ENCODE measurements at places on chromosomes 11 and 22.

DNA sequence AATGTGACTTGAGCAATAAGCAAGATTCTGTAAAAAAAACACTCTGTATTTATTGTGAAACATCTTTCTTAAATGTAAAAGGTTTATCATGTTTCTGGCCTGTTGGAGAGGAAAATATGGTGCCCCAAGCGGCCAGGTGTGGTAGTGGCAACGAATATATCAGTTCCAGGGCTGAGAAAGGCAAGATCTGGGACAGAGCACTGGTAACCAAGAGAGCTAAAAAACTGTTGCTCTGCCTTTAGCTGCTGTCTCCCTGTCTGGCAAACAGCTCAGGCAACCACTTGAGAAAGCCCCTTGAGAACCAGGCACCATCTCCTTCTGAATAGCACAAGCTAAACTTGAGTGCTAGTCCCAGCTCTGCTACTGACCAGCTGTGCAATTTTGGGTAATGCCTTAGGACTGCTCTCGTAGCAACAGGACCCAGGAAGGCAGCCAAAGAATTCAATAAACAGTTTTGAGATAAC, 129.9 kb downstream of the KCNC1 start:
- DNase-seq, result no peak

DNA sequence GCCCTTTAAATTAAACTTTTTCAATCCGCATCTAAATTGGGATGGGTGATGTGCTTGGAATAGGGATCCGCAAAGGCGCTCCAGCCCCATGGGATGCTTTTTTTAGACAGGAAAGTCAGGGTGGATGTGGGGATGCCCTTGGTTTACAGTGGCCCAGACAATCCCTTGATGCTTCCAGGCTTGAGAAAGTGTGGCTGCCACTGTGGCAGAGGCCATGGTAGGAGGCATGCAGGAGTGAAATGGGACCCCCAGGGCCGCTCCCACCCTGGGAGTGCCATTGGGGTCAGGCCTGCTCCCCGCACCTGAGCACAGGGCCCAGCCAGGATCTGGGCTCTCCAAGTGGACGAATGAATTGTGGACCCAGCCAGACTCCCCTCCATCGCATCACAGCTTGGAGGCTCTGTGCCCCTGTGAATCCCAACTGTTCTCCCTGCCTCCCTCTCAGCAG, 75.8 kb downstream of the COMMD9 start:
- DNase-seq, result no peak

DNA sequence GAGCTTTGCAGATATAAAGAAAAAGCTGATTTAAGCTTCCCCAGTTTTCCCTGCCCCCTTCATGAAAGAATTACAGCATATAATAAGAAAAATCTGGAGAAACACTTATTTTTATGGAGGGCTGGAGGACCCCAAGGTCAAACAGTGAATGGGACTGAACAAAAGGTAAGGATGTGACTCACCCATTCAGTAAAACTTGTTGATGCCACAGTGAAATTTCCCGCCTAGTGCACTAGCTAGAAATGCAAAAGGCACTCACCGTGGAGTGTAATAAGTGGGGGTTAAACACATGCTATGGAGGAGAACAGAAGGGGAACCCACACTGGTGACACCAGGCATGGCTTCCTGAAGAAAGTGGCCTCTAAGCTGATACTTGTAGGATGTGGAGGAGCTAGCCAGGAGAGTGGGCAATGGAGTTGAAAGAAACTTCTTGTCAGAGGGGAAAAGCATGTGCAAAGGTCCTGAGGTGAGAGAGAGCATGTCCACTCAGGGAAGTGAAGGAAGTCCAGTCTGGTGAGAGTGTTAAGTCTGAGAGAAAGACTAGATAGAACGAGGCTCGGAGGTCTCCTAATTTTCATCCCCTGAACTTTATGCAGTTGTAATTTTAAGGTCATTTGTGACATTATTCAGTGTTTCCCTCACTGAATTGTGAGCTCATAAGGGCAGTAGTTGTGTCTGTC, 77.1 kb downstream of the MIAT start:
- DNase-seq, result no peak

GRCh38 chr22:19359554-19360299, 68.2 kb upstream of the CLTCL1 start:
- no peak for DNase-seq

DNA sequence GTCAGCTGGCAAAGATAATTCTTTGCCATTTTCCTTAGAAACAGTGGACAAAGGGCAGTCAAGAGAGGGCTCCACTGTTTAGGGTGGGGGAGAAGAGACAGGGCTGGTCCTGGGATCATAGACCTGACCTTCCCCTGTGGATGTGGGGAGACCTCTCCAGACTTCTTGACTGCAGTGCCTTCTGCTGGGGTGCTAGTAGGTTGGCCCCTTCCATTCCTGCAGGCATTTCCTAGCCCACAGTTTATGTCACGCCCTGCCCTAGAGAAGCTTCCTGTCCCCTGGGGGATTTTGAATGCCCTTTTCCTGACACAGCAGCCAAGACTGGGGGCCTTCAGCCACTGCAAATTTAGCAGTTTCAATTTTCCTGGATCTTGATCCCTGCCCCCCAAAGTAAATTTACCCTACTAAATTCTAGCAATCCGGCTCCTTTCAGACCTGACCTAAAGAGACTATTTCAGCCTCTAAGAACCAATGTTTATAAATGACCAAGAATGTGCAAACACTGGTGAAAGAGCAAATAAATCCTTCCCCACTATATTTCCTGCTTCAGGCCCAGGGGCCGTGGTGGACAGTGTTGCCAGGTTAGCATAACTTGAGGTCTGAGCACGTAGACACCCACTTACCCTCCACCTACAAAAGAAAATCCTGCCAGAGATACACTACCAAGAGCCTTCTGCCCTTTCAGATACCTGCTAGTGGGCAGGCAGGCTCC, 58.4 kb downstream of the PPFIBP2 start:
- DNase-seq, result peak; percentile 42

DNA sequence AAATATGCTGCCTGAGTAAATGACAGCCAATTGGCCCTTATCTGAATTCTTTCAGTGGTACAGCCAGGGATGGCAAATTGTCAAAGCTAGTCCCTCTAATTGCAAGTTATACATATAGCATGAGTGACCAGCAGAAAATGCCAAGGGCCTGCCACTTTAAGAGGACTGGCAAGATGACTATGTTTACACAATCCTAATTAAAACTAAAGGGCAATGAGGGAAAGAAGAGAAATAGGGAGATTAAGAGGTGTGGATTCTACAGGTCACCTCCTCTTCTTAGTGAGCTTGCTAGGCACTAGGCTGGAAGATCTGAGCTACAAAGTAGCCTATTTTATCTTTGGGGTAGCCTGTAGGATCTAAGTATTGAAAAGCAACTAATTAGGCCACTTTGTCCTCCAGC, 13.5 kb downstream of the NUMA1 start:
- no peak for DNase-seq

DNA sequence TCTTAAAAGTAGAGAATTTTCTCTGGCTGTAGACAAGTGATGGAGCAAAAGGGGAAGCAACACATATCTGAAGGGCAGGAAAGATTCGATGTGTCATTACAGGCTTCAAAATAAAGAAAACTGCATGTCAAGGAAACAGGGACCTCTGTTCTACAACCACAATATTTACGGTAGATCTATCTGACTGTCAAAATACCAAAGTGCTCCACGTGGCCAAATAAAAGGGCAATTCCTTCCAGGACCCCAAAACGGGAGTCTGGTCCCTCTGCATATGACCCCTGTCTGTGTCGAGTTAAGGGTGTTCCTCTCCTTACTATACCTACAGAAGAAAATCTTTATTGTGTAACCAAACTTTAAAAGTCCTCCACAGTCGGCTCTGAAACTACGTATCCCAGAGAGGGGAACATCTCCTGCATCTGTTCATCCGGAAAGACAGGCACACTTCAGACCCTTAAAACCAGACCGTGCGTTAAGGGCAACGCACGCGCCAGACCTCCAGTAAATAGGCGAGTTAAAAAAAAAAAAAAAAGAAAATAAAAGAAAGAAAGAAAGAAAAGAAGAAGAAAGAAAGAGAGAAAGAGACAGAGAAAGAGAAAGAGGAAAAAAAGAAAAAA, 756 bp downstream of the CLNS1A start:
- peak; percentile 35 for DNase-seq

- no peak for DNase-seq
Measured at GRCh38 chr11:69825037-69825834, 6.0 kb upstream of the FGF3 start.

- DNase-seq, result no peak
Measured at GRCh38 chr11:89516496-89516895, 25.3 kb upstream of the NOX4 start.

DNA sequence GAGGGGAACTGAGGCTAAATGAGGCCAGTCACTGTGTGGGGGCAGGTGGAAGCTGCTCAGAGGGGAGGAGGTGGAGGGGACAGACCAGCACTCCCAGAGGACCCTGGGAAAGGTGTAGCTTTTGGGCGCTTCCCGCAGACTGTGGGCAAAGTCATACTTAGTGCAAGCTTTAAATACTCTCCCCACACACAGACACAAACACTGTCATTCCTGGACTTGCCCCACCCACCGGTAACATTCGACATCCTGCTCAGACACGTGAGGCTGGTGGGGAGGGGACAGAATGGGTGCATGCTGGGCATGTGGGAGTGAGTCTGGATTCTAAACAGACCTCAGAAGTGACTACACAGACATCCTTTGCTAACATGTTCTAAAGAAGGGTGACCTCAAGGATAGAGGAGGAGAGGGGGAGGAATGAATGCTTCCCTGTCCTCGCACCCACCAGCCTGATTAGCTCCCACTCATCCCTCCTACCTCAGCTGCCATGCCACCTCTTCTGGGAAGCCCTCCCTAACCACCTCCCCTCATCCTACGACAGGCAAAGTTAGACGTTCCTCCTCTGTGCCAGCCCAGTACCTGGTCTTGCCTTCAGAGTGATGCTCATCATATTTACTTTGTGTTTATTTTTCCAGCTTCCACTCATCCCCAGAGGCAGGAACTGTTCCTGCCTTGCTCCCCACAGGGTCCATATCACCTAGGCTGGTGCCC, 22.2 kb downstream of the TSKU start:
- no peak for DNase-seq

- no peak for DNase-seq
Measured at GRCh38 chr11:115716080-115716479, 211.9 kb upstream of the CADM1 start.

- no peak for DNase-seq
Measured at GRCh38 chr11:16815047-16815767, 76.8 kb downstream of the C11orf58 start.

DNA sequence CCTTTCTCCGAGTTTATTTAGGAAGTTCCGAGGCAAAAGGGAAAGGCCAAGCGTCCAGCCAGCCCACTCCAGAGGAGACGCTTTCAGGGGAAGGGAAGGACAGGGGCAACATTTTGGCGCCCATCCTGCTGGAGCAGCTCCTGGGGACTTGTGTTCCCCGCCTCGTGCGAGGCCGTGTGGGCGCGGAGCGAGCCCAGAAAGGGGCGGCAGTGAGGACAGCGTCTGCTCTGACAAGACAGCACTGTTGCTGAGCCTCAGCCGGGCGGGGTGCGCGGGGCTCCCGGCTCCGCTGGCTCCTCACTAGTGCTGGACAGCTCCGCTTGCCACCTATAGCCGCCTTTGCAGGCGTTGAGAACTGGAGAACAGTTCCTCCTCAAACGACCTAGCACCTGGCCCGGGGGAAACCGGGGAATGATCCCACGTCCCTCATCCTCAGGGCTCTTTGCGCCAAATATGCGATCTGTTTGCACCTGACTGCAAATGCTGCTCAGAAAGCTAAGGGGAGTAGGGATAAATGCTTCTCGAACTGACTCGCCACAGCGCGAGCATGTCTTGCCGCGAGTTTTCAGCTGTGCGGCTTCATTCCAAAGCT, 722 bp upstream of the GUCY1A2 start:
- peak; percentile 46 for DNase-seq

Data from SK-N-SH (cell line).